PC-3 (cell line): ENCODE measurements at places on chromosomes 7 and 10. TPM values are rescaled to one million over a fixed set of nuclear protein-coding genes. Genes with fewer than 3 reads are reported as not detected.

GRCh38 chr7:76424413-76425111, at the start of gene ZP3:
ZP3 (plus strand) TSS chr7:76424950; CDS start chr7:76424965, 15 bp downstream.
- H3K4me1 ChIP-seq = peaks cover 11% of the 10 kb centered on the region
- no peaks in the 10 kb centered on the region; the same call in 1 of the 2 replicates for H3K36me3 ChIP-seq
- no peak within 1 kb of the TSS for H3K4me3 ChIP-seq
- no peak for DNase-seq

GRCh38 chr7:153193144-153193595, 433.6 kb downstream of the ACTR3B start:
- no peak overlapping the region for H3K27ac ChIP-seq
- H3K4me1 ChIP-seq = no peaks in the 10 kb centered on the region
- no peaks in the 10 kb centered on the region for H3K27me3 ChIP-seq
- H3K4me3 ChIP-seq = no peak overlapping the region

DNA sequence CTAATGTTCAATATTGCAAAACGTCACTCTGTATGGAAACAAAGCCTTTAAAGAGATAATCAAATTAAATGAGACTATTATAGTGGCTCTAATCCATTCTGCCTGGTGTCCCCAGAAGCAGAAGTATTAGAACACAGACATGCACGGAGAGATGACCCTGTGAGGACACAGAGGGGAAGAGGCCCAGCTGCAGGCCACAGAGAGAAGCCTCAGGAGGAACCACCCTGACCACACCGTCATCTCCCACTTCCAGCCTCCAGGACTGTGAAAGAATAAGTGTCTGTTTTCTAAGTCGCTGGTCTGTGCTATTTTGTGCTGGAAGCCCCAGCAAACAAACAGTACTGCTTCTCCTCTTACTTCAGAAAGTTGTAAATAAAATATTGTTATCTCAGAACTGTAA, 283.5 kb upstream of the ADARB2 start:
- no peak for DNase-seq
- H3K27me3 ChIP-seq = no peaks in the 10 kb centered on the region
- no peaks in the 10 kb centered on the region for H3K4me1 ChIP-seq
- no peak overlapping the region for H3K27ac ChIP-seq
- no peak overlapping the region for H3K4me3 ChIP-seq
- H3K36me3 ChIP-seq = no peaks in the 10 kb centered on the region

DNA sequence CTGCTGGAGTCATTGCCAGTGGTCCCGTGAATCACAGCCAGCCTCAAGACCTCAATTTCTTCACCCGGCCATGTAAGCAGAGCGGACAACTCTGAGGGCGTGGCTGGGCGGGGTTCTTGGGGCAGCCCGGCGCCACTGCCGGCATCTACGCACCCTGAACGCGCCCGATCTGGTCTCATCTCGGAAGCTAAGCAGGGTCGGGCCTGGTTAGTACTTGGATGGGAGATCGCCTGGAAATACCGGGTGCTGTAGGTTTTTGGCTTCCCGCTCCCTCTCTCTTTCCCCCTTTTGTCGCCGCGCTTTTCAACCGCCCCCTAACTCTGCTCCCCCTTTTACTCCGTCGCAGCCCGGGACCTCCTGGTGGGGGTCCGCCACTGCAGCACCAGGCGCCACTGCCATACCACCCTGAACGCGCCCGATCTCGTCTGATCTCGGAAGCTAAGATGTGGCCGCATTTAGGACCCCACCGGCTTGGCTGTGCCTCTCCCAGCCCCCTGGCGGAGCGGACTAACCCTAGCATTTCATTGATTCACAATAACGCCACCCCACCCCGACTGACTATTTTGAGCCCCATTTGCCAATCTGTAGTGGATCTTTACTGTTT, 25.3 kb downstream of the GARIN1A start:
- H3K4me1 ChIP-seq = peaks cover 6% of the 10 kb centered on the region; the same call in 1 of the 2 replicates
- H3K27me3 ChIP-seq = no peaks in the 10 kb centered on the region
- H3K27ac ChIP-seq = no peak overlapping the region
- DNase-seq = no peak

The CEP55 gene
- 62.6 and 63.6 TPM in 2 replicates for total RNA-seq

DNA sequence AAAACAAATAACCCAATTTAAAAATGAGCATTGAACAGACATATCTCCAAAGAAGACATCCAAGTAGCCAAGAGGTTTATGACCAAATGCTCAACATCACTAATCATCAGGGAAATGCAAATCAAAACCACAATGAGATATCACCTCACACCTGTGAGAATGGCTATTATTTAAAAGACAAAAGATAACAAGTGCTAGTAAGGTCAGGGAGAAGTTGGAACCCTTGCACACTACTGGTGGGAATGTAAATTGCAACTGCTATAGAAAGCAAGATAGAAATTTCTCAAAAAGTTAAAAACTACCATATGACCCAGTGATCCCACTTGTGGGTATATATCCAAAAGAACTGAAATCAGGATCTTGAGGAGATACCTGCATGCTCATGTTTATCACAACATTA, 49.5 kb downstream of the SGMS1 start:
- H3K4me1 ChIP-seq = peaks cover 23% of the 10 kb centered on the region
- H3K27ac ChIP-seq = no peak overlapping the region
- no peaks in the 10 kb centered on the region for H3K36me3 ChIP-seq
- no peak overlapping the region for H3K4me3 ChIP-seq

DNA sequence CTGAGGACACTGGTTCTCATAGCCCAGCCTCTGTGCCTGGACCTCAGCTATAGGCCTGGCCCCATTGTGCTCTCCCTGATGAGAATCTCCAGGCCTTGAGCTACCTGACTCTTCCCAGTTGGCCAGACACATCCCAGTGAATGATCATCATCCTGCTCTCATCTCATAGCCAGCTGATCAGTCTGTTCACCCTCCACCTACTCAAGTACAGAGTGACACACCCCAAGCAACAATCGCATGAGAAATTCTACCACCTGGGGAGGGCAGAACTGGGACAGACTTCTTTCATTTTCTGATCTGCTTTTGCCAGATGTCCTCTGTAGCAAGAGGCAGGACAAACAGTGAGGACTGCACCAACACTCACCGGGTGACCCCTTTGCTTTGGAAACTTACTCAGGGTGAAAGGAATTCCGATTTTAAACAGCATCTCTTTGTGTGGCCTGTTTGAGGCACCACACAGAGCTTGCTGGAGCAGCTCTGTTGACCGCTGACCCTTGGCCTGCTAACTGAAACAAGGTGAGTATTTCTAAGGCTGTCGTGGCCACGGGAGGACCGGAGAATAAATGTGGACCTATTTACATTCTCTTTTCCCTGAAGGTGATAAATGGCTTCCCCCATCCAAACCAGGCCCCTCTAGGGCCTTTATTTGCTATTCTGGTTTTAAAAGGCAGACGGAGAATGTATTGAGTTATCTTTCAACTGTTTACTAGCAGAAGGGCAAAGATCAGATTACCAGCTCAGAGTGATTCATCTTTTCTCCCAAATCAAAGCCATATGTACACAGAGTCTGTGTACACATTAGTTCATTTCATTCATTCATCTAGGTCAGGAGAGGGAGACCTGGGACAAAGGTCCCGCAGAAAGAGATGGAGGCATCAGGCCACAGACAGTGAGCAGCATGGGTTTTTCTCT, 181.4 kb upstream of the TNS3 start:
- H3K4me1 ChIP-seq = peaks cover 30% of the 10 kb centered on the region
- H3K36me3 ChIP-seq = no peaks in the 10 kb centered on the region
- peak; percentile 90 for DNase-seq
- no peaks in the 10 kb centered on the region for H3K27me3 ChIP-seq
- peak overlapping the region; percentile 90 for H3K27ac ChIP-seq

DNA sequence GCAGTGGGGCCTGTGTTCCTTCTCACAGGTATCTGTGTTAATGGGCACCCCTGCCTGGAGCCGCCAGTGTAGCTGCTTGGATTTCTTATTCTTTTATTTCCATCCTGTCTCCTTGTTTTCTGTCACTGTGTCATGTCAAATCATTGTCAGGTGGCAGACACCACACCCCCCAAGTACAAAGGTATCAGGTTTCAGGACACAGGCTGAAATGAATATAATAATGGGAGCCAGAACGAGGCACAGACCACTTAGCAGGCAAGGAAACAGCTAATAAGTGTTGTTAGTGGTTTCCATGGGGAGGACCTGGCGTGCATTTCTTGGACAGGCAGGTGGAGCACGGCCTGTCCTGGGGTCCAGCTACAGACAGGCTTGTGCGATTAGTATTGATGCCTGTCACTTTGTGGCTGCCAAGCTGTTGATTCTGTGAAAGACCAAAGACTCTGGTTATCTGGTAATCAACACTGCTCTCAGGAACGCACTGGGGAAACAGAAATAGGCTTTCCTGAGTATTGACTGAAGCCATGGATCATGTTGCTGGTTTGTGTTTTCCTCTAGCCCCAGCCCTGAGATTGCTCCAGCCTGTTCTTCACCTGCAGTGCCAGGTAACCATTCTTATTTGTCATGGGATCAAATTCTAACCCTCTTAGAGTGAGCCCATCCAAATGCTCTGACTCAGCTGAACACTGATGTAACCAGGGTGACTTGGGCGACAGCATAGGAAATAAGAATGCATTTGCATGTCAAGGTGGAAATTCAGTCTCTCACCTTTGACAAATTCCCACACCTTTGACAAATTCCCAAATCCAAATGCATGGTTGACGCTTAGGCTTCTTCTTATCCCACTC, 1002.0 kb downstream of the LRMDA start:
- peak overlapping the region; percentile 45 for H3K27ac ChIP-seq
- no peak overlapping the region for H3K4me3 ChIP-seq
- peak; percentile 98 for DNase-seq
- no peaks in the 10 kb centered on the region for H3K27me3 ChIP-seq
- peaks cover 29% of the 10 kb centered on the region for H3K4me1 ChIP-seq
- no peaks in the 10 kb centered on the region for H3K36me3 ChIP-seq

The OR2A5 gene
- total RNA-seq = not detected in 2 replicates

The GRB10 gene
- total RNA-seq = 61.3 and 89.8 TPM in 2 replicates

DNA sequence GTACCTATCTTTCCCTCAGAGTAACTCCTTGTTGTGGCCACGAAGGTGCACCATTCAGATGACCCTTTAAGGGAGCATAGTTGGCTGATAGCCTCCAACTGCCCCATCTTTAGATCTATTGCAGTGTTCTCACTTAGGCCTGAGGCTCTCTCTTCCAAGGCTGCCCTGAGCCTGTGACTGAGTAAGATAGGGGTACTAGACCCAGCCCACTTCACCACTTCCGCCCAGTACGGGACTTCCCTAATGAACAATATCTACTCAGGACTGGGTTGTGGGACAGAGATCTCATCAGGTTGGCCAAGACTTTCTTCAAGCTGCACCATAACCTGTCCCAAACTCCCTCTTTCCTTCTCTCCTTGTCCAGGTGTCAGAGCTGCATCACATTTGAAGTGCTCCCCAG, 5.7 kb upstream of the GNAI1 start:
- no peak for DNase-seq
- H3K27ac ChIP-seq = no peak overlapping the region
- no peaks in the 10 kb centered on the region for H3K27me3 ChIP-seq
- H3K4me3 ChIP-seq = no peak overlapping the region
- no peaks in the 10 kb centered on the region for H3K36me3 ChIP-seq

- no peaks in the 10 kb centered on the region for H3K36me3 ChIP-seq
- H3K4me3 ChIP-seq = no peak overlapping the region
- DNase-seq = no peak
- no peaks in the 10 kb centered on the region for H3K27me3 ChIP-seq
- no peak overlapping the region for H3K27ac ChIP-seq
- no peaks in the 10 kb centered on the region for H3K4me1 ChIP-seq
Observed at GRCh38 chr10:46220187-46220586, 66.6 kb upstream of the ANTXRL start.

DNA sequence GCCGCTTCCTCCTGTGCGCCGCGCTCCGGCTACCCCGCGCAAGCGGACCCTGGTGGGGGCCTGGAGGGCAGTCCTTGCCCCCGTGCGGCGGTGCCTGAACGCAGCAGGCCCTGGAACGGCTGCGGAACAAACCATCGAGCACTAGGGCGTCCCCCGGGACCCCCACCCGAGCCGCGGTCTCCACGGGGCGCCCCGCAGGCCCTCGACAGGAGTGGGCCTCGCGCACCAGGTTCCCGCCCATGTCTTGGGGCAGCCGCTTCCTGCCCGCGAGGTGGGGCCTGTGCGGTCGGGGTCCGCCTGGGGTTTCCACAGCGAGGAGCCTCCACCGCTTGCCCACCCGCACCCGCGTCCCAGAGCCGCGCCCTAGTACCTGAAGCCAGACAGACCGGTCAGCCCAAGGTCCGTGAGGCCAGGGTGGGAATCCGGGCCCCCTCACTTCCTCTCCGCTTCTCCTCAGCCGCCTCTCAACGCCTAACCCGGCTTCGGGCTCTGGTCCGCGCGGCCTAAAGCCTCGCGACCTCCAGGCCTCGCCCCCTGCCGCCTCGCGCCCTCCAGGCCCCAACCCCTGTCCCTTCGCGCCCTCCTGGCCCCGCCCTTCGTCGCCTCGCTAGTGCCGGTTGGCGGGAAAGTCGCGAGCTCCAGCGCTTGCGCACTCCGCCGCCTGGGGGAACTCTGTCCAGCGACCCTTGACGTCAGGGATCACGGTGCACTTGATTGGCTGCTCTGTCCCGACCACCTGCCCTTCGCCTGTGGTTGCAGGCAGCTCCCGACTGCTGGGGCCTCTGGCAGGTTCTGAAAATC, 7.0 kb upstream of the GBX1 start:
- 0 out of 2 replicates have a peak, but pooled peaks cover 4% of the 10 kb centered on the region for H3K4me1 ChIP-seq
- no peak overlapping the region for H3K27ac ChIP-seq
- H3K4me3 ChIP-seq = no peak overlapping the region
- no peak for DNase-seq
- no peaks in the 10 kb centered on the region for H3K36me3 ChIP-seq

DNA sequence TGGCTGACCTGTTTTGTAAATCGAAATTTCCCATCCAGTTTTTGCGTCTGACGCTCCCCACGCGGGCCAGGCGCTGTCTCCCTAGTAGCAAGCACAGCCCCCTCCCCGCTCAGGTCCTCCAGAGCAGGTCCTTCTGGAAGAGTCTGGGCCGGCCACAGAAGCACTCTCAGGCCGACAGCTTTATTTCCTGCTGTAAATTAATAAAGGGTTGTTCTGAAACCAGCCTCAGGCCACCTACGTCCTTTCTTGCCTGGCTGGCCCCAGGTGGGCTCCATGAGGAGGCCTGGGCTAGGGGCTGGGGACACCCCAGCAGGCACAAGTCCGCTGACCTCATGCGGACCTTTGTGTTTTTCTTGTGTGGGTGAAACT, 35.2 kb downstream of the CAMK2B start:
- H3K4me3 ChIP-seq = no peak overlapping the region
- no peaks in the 10 kb centered on the region for H3K4me1 ChIP-seq
- H3K27me3 ChIP-seq = no peaks in the 10 kb centered on the region
- DNase-seq = no peak
- H3K36me3 ChIP-seq = no peaks in the 10 kb centered on the region
- H3K27ac ChIP-seq = no peak overlapping the region
